Caki2 (cell line): ENCODE measurements at places on chromosomes 7 and 10.

DNA sequence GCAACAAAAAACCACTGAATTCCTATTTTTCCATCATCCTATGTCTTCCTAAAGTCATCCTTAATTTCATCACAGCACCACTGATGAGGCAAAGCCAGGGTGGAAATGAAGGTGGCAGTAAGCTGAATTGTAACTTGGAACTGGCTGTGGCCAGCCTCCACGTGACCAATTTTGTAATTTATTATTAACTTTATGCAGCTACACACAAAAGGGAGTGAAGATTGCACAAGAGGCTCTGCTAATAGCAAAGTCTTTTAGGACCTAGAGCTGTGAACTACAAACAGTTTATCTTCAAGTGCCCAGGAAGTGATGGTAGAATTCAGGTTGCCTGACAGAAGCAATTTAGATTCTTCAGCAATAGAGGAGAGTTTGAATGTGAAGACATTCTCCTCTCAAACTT lies 176.4 kb downstream of the CCDC71L start:
- peak; percentile 67 for DNase-seq

DNA sequence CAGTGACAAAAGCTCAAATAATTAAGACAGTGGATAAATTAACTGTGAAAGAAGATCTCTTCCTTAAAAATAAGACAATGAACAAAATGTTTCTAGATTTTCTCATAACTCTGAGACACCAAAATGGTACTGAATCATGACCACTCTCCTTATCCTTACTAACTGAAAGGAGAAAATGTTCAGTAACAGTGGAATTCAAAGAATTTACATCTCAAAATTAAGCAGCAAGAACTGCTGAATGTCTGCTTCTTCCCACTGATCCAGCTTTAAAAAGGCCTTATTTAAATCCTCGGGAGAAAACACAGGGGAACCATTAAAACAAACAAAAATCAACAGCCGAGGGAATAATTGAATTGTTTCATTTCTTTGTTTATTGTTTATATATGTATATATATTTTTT lies 27.3 kb upstream of the PLXDC2 start:
- DNase-seq = no peak

- DNase-seq = peak; percentile 14
These were observed 46.3 kb downstream of the PLEKHA8 start for GRCh38 chr7:30074422-30075030.

DNA sequence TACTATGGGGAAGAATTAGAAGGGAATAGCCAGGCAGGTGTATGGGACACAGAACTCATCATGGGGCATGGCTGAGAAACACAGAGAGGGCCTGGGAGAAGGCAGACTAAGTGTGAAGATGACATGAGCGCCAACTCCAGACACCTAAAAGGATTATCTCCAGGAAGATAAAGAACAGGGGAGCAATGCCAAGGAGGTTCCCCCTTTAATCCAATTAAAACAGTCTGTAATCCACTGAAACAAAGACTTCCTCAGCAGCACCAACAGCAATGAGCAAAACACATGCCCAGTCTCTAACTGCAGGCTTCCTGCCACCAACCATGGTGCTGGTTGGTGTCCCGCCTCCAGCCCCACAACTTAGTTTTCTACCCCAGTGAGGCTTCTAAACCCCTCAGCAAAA lies 108.9 kb downstream of the GRID1 start:
- DNase-seq = no peak

DNA sequence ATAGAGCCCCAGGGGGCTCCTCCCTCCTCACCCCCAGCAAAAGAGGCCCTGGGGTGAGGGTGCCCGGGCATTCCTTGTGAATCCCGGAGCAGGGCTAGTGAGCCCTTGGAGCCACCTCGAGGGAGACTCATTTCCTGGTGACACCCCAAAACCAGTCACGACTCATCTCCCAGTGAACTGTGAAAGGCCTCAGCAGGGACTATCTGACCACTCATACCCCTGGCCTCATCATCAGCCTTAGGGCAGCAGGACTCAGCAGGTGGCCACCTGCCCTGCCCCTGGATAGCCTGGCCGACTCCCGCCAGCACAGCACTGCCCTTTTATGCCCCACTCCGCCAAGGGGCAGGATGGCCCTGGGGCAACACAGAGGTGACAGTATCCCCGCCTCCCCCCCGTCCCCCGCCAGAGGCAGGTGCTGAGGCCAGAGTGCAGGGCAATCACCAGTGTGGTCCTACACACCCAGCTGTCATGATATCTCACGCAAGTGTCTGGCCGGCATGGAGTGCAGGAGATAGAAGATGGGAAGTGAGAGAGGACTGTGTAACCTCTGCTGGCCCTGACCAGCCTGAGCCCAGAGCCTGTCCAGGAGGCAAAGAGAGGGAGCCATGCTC lies 3.2 kb downstream of the SNCG start:
- DNase-seq = no peak

DNA sequence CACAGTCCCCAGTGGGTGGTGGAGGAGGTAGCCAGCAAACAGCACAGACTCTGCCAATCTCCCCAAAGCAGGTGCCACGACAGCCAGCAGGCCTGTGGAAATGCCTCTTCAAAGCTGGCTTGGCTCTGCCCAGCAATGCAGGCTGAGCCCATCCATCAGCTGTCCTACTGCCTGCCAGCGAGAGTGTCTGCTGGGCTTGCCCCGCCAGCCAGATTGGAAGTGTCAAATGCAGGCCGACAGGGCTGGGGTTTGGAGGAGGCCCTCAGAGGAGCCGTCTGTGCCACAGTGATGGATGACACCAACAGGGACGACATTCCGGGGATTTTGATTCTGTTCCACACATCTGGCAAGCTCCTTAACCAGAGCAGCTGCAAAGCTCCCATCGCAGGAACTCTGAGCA lies 16.7 kb downstream of the HABP2 start:
- no peak for DNase-seq

- no peak for DNase-seq
These were observed 425.2 kb upstream of the VSTM2A start for GRCh38 chr7:54116956-54117355.

DNA sequence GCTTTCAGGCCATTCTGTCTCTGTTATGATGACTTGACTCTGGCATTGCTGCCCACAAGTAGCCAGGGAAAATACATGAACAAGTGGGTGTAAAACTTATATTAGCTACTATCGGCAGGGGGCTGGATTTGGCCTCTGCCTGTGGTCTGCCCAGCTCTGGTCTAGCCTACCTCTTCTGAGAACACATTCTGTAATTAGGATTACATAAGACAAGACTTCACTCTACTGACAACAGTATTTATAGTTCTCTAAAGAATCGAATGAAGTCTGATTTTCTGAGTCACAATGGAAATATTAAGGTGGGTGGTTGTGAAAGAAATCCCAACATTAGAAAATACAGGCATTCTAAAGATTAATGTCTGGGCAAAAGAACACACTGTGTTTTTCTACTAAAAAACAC lies 55.5 kb downstream of the DLD start:
- DNase-seq = no peak

DNA sequence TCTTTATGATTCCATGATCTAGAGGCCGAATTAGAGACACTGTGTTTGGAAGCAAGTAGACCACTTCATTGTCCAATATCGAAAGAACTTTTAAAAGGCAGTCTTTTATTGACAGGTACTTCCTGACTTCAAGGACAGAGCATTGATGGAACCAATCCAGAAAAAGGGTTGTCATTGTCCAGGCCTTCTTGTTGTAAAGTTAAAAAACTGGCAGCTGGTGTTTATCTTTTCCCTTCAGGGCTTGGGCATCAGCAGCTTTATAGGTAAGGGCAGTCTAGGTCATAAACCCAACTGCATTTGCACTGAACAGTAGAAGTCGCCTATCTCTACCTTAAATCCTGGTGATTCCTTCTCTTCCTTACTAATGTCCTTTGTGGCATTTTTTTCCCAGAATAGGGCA lies 95.6 kb downstream of the ST7 start:
- DNase-seq = no peak

DNA sequence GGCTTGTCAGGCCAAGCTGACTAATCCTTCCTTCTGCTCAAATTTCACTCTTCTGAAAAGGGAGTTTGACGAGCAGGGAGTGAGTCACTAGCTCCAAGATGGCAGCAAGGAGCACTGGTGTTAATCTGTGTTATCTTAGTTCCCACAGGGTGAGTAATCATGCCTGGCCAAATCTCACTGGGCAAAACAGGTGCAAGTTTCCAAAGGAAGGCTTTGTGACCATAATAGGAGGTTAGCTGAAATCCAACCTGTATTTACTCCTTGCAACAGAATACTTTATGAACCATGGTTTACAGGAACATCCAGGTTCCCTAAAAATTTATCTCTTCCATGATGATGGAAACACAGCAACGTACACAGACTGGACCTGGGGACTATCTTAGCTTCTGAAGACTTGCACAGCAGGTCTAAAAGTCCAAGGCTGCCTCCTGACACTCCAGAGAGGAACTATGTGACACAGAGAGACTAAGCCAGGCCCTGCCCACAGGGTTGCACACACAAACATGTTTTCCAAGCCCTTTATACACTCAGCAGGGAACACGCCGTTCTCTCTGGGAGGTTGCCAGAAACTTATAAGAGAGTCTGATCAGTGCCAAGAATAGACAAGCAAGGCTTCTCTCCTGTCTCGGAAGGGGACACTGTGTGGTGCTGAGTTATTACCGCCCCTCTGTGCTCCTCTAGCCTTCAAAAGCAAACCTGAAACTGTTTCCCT lies 46.3 kb downstream of the PDK4 start:
- peak; percentile 70 for DNase-seq

DNA sequence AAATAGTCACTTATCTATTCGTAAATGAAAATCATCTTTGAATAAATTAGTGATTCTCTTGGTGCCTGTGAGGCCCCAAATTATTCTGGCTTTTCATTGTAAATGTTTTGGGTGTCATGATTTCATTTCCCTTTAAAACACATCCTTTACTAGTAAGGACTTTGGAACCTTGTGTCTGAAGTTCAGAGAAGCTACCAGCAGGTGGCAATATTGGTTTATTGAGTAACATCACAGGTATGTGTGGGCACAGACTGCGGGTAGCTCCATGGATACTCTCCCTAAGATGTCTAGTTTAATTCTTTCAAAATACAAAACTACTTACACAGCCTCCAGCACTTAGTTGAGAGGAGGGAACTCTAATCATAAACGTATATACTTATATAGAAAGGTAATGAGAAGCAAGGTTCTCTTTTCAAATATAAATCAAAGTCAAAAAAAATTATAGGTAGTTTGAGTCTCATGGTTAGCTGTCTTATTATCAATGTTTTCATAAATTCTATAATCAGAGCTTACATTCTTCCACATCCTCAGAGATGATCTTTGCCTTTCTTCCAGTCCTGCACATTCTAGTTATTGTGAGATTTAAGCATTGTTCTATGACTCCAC lies 449.6 kb downstream of the GRM8 start:
- DNase-seq = peak; percentile 47

GRCh38 chr7:128738570-128739047 lies 550 bp upstream of the CALU start:
- no peak for DNase-seq

- no peak for DNase-seq
These were observed 34.5 kb downstream of the SPDYE17 start for GRCh38 chr7:76997381-76998284.

DNA sequence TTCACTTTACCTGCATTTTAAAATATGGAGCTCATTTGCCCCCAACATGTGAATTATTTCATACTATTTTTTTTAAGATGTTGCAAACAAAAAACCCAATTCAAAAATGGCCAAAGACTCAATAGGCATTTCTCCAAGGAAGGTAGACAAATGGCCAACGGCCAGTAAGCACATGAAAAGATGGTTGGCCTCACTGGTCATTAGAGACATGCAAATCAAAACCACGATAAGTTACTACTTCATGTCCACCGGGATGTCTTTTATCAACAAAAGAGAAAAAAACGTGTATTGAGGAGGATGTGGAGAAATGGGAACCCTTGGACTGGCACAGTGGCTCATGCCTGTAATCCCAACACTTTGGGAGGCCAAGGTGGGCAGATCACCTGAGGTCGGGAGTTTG lies 3.4 kb upstream of the CTBP2 start:
- DNase-seq = no peak

DNA sequence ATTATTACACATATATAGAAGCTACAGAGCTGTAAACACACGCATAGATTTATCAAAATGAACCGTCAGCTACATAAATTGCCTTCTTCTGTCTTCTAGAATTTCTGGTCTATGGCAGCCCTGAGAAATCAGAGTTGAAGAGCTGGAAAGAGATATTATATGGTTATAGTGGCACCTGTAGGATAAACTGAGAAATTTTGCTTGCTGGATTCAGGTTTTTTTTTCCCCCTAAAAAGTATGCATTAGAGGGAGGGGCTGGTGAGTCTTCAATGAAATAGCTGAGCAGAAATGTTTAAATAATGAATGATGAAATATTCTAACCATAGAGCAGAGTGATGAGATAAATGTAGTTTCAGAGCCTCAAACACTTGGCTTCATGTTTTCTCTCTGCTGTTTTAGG lies 78.0 kb upstream of the DYNC1I1 start:
- DNase-seq = no peak

GRCh38 chr10:121221072-121221471 lies 369.9 kb downstream of the WDR11 start:
- no peak for DNase-seq

DNA sequence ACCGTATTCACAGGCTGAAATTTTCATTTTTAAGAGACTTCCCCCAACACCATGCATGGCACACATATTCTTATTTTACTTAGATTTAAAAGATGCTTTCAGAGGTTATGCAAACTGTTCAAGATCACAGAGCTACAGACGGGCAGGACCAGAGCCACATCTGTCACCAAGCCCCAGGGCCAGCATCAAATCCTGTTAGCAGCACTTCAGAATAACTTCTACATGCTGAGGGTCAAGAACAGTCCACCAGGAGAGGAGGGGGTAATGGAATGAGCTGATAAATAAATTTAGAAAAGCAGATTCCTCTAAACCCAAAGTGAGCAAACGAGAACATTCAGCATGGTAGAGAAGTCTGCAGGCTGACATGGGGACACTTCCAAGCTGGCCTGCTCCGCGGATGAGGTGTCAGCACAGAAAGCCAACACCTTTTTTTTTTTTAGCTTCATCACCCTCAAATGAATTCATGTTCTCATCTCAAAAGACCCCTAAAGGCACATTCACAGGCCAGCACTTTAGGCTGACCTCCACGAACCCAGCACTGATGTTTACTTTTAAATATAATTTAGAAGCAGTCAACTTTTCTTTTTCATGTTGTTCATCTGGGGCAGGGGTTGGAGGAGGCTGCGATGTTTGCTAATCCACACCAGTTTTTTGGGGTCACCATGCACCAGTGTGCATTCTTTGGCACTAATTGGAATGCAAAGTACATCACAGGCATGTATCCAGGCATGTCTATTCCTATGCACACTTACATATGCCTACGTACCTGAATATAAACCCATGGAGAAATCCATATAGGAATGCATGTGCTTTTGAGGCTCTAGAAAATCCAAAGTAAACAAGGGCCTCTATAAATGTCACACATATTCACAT lies 249.0 kb downstream of the TNS3 start:
- DNase-seq = no peak

- no peak for DNase-seq
These were observed 10.4 kb downstream of the NUB1 start for GRCh38 chr7:151351967-151352366.

GRCh38 chr10:112375721-112376395 lies 1.9 kb downstream of the ACSL5 start:
- DNase-seq = no peak

- DNase-seq = no peak
These were observed 119.6 kb downstream of the CHN2 start for GRCh38 chr7:29314148-29314547.
